Thyroid gland (tissue), 4 donors: ENCODE measurements at places on chromosomes 3 and 15. TPM values are rescaled to one million over a fixed set of nuclear protein-coding genes. Genes with fewer than 3 reads are reported as not detected.
A peak's percentile ranks its signal among the peaks of the same experiment; 100 is the strongest.

EPHA3 gene
- 27.3 TPM for total RNA-seq

ASB14 gene
- total RNA-seq = not detected

FRMD4B gene
- total RNA-seq = 109 TPM

CADM2 gene
- total RNA-seq = 4.3 TPM

TMEM207 gene
- total RNA-seq = not detected

MUC13 gene
- total RNA-seq = not detected

PYDC2 gene
- not detected for total RNA-seq

DNA sequence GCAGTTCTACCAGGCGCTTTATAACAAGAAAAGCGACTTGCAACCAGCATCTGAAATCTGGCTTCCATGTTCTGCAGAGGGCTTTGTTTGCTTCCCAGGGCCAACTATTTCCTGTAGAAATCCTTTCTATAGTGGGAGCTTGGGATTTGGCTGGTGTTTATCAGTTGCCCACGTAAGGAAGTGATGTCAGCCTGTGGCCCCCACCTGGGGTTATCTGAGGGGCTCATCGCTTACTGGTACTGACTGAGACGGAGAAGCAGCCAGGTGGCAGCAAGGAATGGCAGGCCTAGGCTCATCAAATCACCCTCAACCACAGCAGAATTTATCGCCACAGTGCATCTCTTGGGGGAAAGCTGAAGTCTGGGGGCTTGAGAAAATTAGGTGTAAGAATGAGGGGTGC lies 14.6 kb upstream of the CCR9 start:
- no peak for DNase-seq
- no peaks in the 10 kb centered on the region for H3K36me3 ChIP-seq
- no peak overlapping the region for H3K4me3 ChIP-seq
- H3K4me1 ChIP-seq = no peaks in the 10 kb centered on the region

DNA sequence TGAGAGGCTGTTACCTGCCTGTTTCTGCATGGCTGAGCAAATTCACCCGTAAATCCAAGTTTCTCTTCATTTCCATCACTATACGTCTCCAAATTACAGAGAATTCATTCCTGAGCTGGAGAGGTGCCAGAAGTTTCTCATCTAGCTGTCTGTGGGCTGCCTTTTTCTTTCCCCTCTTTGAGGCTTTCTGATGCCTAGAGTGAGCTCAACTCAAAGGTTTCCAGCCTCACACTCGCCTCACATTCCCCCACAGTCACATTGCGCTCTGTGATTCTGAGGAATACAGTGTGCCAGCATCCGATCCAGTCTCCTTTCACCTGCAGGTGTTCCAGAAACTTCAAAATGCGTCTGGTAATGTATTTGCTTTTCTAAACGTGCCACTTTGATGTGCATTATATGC lies 267.2 kb downstream of the MFSD1 start:
- no peak within 1 kb of the TSS for H3K27ac ChIP-seq
- no peaks in the 10 kb centered on the region for H3K36me3 ChIP-seq
- H3K4me3 ChIP-seq = no peak within 1 kb of the TSS
- H3K27me3 ChIP-seq = no peaks in the 10 kb centered on the region
- no peaks in the 10 kb centered on the region for H3K4me1 ChIP-seq

DNA sequence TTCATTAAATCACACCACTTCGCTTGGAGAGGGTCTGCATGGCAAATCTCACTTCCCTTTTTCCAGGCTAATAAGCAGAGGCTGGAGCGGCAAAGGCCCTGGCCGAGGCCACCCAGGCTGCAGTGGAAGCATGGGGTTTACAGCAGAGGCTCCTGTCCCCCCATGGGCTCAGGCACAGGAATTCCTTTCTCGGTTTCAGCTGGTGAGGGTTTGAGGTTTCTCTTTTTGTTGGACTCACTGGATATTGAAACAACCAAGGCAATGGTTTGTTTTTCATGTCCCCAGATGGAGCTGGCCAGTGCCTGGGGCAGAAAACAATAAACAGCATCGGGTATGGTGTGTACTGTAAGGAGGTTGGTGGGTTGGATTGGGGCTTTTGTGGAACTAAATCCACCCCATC lies 175.6 kb upstream of the RASGRP1 start:
- DNase-seq = no peak
- no peak overlapping the region for H3K4me3 ChIP-seq
- H3K27me3 ChIP-seq = no peaks in the 10 kb centered on the region
- H3K36me3 ChIP-seq = no peaks in the 10 kb centered on the region

DNA sequence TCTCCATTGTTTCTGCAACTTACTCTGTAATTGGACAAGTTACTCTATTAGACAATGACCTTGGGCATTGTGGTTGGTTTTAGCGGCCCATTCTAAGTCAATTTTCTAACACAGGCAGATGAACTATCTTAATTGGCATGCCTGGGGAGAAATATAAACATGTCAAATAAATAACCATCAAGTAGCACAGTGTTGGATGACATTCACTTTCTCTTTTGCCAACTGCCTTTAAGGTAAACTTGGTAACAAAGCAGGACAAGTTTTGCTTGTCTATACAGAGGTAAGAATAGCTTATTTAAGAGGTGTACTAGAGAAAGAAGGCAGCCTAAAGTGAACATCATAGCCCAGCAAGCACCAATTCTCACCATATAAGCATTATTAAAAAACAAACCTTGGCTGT lies 599.6 kb downstream of the GBE1 start:
- H3K27ac ChIP-seq = no peak overlapping the region
- H3K36me3 ChIP-seq = no peaks in the 10 kb centered on the region
- H3K27me3 ChIP-seq = no peaks in the 10 kb centered on the region
- no peak overlapping the region for H3K4me3 ChIP-seq
- no peaks in the 10 kb centered on the region for H3K4me1 ChIP-seq

GRCh38 chr3:62415312-62415801 lies 42.0 kb upstream of the FEZF2 start:
- no peak overlapping the region for H3K27ac ChIP-seq
- H3K4me1 ChIP-seq = no peaks in the 10 kb centered on the region
- no peak for DNase-seq
- no peaks in the 10 kb centered on the region for H3K27me3 ChIP-seq
- no peak overlapping the region for H3K4me3 ChIP-seq

DNA sequence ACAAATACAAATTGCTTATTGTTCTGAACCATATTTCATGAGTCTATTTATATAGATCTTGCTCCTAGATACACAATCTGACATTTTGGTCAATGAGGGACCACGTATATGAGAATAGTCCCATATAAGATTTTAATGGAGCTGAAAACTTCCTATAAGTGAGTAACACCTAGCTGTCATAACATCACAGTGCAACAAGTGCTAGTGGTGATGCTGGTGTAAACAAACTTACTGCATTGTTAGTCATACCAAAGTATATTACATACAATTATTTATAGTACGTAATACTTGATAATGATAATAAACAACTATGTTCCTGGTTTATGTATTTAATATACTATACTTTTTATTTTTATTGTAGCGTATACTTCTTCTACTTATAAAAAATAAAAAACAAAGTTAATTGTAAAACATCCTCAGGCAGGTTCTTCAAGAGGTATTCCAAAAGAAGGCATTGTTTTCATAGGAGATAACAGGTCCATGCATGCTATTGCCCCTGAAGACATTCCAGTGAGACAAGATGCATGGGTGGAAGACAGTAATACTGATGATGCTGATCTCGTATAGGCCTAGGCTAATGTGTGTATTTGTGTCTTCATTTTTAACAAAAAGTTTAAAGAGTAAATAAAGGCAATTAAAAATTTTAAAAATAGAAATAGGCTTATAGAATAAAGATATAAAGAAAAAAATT lies 46.8 kb upstream of the NAALADL2 start:
- DNase-seq = no peak
- H3K27me3 ChIP-seq = no peaks in the 10 kb centered on the region
- H3K27ac ChIP-seq = no peak overlapping the region
- no peaks in the 10 kb centered on the region for H3K36me3 ChIP-seq
- no peaks in the 10 kb centered on the region for H3K4me1 ChIP-seq
- no peak overlapping the region for H3K4me3 ChIP-seq

DNA sequence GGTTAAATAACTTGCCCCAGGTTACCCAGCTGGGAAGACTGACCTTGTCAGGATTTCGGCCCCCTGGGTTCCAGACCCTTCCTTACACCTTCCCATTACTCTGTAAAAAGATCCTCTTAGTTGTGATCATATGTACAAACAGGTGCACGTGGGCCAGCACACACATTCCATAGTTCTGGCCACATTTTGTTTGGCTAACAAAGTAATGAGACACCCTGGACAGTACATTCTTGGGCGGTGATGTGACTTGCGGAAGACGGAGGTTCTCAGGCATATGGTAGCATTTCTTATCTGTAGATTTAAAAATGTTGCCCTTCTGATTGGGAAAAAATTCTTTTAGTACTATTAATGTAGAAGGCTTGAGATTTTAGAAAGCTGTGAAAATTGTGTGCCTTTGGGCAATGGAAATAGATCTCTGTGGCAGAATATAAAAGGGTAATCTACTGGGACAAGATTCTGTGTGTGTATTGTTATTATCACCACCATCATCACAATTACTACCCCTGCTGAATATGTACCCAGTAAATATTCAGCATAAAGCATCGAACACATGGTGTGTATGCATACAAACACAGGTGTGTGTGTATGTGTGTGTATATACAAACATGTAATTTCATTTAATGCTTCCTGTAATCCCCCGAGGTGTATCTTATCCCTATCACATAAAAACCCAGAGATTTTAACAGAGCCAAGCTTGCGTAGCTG lies 205.4 kb upstream of the UBE2E1 start:
- H3K27me3 ChIP-seq = no peaks in the 10 kb centered on the region
- no peaks in the 10 kb centered on the region for H3K36me3 ChIP-seq
- H3K27ac ChIP-seq = no peak overlapping the region
- DNase-seq = no peak
- H3K4me3 ChIP-seq = no peak overlapping the region
- H3K4me1 ChIP-seq = peaks cover 13% of the 10 kb centered on the region

- peaks cover 19% of the 10 kb centered on the region for H3K4me1 ChIP-seq
- H3K4me3 ChIP-seq = no peak overlapping the region
- peaks cover 49% of the 10 kb centered on the region for H3K36me3 ChIP-seq
- H3K27me3 ChIP-seq = no peaks in the 10 kb centered on the region
- peak overlapping the region; percentile 73 for H3K27ac ChIP-seq
Measured at GRCh38 chr3:15253023-15253697, 47.1 kb downstream of the CAPN7 start.

DNA sequence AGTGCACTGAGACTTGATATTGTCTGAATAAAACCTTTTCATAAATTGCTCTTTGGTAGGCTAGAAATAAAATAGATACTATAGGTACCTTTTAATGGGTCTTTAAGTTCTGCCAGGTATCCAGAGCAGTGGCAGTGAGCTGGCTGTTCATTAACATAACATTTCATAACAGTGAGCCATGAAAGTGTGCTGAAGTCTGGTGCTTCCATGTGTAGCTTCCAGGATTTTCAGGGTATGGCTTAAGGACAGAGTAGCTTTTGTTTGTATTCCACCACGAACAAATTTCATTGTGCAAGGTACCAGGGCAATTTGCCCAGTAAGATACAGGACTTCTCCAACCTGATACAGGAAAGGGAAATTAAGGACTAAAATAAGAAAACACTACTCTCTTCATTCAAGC lies 124.7 kb upstream of the NANOGP8 start:
- H3K27me3 ChIP-seq = no peaks in the 10 kb centered on the region
- no peak overlapping the region for H3K4me3 ChIP-seq
- H3K4me1 ChIP-seq = no peaks in the 10 kb centered on the region
- no peak for DNase-seq

- no peaks in the 10 kb centered on the region for H3K36me3 ChIP-seq
- DNase-seq = no peak
- no peak overlapping the region for H3K4me3 ChIP-seq
- H3K4me1 ChIP-seq = peaks cover 18% of the 10 kb centered on the region
- H3K27me3 ChIP-seq = no peaks in the 10 kb centered on the region
- H3K27ac ChIP-seq = no peak overlapping the region
Measured at GRCh38 chr3:143977341-143978262, 6.0 kb downstream of the DIPK2A start.

GRCh38 chr15:31326875-31327668 lies 437 bp downstream of the KLF13 start:
- H3K27ac ChIP-seq = peak overlapping the region; percentile 100
- DNase-seq = peak; percentile 72
- peaks cover 39% of the 10 kb centered on the region for H3K4me1 ChIP-seq

GRCh38 chr15:90671216-90671615 lies 45.9 kb upstream of the BLM start:
- H3K36me3 ChIP-seq = no peaks in the 10 kb centered on the region
- no peak overlapping the region for H3K4me3 ChIP-seq
- no peaks in the 10 kb centered on the region for H3K27me3 ChIP-seq
- H3K4me1 ChIP-seq = peaks cover 18% of the 10 kb centered on the region

GRCh38 chr15:70100474-70101341 lies 3.0 kb upstream of the TLE3 start:
- peaks cover 32% of the 10 kb centered on the region for H3K4me1 ChIP-seq
- no peaks in the 10 kb centered on the region for H3K36me3 ChIP-seq
- H3K4me3 ChIP-seq = no peak overlapping the region
- H3K27ac ChIP-seq = peak overlapping the region; percentile 91
- DNase-seq = peak; percentile 73

- peak; percentile 54 for DNase-seq
- H3K27me3 ChIP-seq = no peaks in the 10 kb centered on the region
- no peak overlapping the region for H3K27ac ChIP-seq
- peaks cover 9% of the 10 kb centered on the region for H3K4me1 ChIP-seq
- no peak overlapping the region for H3K4me3 ChIP-seq
Measured at GRCh38 chr3:72288955-72289691, 504.2 kb upstream of the PROK2 start.

GRCh38 chr3:178182337-178182779 lies 353.9 kb upstream of the KCNMB2 start:
- H3K27ac ChIP-seq = no peak overlapping the region
- no peaks in the 10 kb centered on the region for H3K4me1 ChIP-seq
- H3K27me3 ChIP-seq = no peaks in the 10 kb centered on the region
- H3K36me3 ChIP-seq = no peaks in the 10 kb centered on the region

DNA sequence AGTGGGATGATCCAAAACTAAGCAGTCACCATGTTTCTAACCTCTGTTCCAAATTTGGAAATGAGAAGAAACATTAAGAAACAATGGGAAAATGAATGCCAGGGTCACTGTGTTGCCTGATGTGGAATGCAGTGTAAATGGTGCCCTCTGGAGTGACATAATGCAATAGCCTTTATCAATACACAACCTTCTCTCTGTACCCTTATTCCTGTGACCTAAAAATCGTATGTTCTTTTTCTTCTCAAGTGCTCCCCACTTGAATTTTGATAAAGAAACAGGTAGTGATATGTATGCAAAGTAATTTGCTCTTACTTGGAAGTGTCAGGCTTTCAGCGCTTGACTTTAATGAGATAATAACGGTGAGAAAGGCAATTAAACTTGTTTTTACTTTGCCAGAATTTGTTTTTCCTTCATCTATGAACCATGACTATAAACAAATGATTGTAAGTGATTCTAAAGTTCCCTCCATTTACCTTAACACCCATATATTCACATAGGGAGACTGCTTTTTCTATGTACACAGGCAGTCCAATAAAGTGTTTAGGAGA lies 145.8 kb upstream of the THRB start:
- H3K4me1 ChIP-seq = no peaks in the 10 kb centered on the region
- no peak overlapping the region for H3K4me3 ChIP-seq
- no peaks in the 10 kb centered on the region for H3K36me3 ChIP-seq
- DNase-seq = peak; percentile 22

DNA sequence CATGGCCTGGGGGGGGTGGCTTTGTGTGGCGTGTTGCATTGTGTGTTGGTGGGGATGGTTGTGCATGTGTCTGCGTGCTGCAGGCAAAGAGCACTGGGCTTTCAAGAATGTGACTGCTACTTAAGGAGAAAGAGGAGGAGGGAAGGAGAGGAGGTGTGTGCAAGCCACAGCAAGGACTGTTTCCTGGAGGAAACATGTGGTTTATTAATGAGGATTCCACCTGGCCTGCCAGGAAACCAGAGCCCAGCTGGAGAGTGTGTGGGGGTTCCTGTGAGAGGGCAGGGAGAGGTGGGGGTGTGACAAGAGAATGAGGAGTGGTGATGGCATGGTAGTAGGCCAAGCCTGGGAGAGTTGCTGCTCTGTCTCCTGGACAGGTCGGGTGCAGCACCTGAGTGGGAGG lies 258.1 kb upstream of the ROPN1 start:
- H3K4me3 ChIP-seq = no peak overlapping the region
- H3K4me1 ChIP-seq = peaks cover 16% of the 10 kb centered on the region
- H3K27ac ChIP-seq = peak overlapping the region; percentile 80
- no peaks in the 10 kb centered on the region for H3K36me3 ChIP-seq
- H3K27me3 ChIP-seq = no peaks in the 10 kb centered on the region
